Activated effector memory CD4-positive, alpha-beta T cell treated with anti-CD3 and anti-CD28 coated beads, Interleukin-2, amount 50 U/mL, for 16 hours (primary cell): ENCODE measurements at places on chromosomes 11 and 22.

DNA sequence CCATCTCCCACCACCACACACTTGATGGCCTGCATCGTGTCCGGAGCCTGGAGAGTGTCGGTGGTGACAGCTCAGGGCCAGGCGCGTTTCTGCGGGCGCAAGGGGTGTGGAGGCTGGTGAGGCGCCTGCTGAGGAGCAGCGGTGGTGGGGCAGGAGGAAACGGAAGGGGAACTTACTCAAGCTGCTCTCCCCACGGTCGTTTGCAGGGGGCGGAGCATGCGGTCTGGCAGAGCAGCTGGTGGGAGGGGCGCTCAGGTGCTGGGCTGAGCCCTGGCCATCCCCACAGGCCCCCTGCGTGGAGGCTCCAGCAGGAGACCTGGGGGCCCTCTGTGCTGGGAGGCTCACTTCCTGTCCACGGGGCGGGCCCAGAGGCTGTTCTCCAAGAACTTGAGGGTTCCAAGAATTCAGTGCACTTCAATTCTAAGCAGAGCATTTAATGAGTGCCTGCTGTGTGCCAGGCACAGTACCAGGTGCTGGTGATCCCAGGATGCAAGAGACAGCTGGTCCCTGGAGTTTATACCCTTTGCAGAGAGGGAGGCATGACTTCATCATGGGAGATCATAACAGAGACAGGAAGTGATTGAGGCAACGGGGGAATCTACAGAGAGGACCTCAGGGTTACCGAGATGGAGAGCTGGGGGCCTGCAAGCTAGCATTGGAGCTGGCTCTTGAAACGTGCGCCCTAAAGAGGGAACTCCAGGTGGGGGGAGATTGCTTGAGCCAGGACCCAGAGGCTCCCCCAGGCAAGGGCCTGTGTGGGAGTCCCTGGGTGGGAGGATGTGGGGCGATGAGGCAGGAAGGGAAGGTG is at the start of gene RAC2:
RAC2 (minus strand) TSS at position 156 of the 808 bp plus-strand sequence; CDS start at position 35, 121 bp downstream.
- peak; percentile 96 for DNase-seq

- no peak for DNase-seq
These were observed 31.5 kb downstream of the C22orf31 start for GRCh38 chr22:29030016-29030617.

DNA sequence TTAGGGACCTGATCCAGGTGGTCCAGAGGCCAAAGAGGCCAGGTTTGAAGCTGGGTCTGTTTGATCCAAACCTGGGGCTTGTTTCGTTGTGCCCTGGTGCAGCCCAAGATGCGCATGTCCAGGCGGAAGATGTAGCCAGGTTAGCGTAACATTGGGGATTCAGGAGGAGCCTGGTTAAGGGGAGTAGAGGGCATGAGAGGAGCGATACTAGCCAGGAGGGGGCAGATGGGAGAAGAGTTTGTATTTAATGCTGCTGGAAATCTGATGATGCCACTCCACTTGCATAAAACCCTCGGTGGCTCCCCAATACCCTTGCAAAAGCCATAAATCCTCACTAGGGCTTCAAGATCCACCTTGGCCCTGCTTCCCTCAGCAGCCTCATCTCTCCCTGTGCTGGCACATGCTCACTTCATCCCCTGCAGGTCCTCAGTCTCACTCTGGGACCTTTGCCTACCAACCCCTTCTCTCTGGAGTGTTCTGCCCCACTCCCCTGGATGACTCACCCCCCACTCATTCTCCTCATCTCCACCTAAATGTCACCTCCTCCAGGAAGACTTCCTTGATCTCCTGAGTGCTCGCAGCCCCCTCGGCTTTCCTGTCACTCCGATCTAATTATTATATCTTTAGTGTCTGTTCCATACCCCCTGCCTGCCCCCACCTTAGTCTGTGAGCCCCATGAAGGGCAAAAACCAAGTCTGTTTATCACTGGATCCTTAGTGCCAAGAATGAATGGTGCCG is 95.9 kb downstream of the MIAT start:
- no peak for DNase-seq

GRCh38 chr11:126310200-126310991 is 6.5 kb downstream of the DCPS start:
- DNase-seq, result peak; percentile 84

- DNase-seq, result no peak
These were observed 28.1 kb upstream of the CHORDC1 start for GRCh38 chr11:90250970-90251369.

- DNase-seq, result no peak
These were observed 7.2 kb downstream of the DDX10 start for GRCh38 chr11:108672113-108672512.
